ENCODE measurements at places on chromosomes 7 and 10.

DNA sequence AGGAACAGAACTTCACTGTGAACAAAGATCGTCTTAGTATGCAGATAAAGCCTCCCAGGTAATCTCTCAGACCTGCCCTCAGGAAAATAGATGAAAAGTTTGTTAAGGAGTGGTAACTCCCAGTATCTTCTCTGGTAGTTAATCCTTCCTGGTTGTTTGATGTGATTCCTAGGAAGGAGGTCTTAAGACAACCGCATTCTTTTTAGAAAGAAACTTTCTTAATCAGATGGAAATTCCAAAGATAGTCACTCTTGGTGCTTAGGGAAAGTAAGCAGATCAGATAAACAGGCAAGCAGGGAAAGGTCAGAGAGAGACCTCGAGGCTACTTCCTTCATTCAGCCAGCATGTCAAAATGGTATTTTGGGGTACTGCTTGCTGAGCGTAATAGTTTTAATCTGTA, 30.5 kb upstream of the ARMC3 start:
- peak; percentile 8 for DNase-seq

DNA sequence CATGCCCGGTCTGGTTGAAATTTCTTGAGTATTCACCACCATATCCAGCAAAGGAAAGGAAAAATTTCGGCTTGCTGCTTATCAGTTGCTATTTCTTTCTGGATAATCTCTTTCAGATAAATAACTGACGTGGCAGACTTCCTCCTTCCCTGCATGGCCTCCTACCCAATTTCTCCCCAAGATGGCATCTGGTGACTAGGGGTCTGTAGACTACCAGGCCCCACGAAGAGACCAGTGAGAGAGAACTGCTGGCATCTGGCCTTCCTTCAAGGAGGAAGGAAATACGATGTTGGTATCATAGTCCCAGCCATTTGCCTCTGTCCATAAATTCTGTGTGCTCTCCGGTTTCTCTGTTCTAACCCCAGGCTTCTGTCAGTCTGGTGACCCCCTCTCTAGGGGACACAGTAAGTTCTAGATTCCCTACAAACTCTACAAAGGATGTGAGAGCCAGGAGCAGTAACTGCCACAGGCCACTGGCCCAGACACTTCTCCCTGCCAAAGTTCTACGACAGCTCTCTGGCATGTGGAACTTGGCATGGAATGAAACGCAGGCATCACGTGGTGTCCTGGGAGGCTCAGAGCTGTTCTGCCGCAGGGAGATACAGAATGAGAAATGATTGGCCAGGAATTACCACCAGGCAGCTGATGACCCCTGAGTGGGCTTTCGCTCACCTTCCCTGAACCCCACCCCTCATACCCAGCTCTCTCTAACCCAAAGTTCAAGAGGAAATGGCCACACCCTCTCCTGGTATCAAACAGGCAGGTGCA, 30.0 kb upstream of the MSRB2 start:
- peak; percentile 64 for DNase-seq

GRCh38 chr10:36559412-36560400, 565.7 kb upstream of the ANKRD30A start:
- DNase-seq: peak; percentile 28

DNA sequence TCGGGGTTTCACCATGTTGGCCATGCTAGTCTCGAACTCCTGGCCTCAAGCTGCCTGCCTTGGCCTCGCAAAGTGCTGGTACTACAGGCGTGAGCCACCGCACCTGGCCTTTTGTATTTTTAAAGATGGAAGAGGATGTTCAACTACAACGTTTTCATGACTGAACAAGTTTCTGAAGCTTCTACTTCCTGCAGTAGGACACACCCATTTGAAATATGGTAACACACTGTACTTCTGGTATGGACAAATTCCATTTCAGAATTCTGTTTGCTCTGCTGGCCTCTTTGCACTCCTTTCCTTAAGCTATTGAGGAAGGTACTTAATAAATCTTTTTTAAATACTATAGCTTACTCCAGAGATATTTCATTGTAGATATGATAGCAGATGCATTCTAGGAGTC, 10.9 kb upstream of the CDK1 start:
- no peak for DNase-seq

DNA sequence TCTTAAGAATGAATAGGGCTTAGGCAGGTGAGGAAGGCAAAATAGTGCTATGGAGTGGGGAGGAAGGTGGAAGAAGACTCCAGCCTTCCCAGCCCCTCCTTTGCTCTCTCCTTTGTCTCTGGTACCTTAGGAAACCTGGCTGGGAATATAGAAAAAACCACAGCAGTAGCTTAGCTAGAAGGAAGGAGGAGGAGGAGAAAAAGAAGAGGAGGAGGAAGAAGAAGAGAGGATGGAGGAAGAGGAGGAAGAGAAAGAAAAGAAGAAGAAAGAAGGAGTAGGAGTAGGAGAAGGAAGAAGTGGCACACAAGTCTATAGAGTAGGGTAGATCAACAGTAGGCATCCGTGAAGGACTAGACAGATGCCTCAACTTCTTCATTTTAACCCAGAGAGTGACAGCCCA, 36.5 kb upstream of the FAM180A start:
- DNase-seq: no peak

GRCh38 chr7:4085937-4086691, 596.0 kb upstream of the FOXK1 start:
- DNase-seq: no peak

GRCh38 chr10:17599089-17599488, 18.1 kb downstream of the HACD1 start:
- peak; percentile 36 for DNase-seq

GRCh38 chr10:386771-387592, 251.7 kb downstream of the ZMYND11 start:
- DNase-seq: no peak

GRCh38 chr7:129210256-129210988, 14.4 kb upstream of the AHCYL2 start:
- peak; percentile 54 for DNase-seq

- no peak for DNase-seq
Measured at GRCh38 chr7:15085366-15085765, 182.8 kb upstream of the DGKB start.

DNA sequence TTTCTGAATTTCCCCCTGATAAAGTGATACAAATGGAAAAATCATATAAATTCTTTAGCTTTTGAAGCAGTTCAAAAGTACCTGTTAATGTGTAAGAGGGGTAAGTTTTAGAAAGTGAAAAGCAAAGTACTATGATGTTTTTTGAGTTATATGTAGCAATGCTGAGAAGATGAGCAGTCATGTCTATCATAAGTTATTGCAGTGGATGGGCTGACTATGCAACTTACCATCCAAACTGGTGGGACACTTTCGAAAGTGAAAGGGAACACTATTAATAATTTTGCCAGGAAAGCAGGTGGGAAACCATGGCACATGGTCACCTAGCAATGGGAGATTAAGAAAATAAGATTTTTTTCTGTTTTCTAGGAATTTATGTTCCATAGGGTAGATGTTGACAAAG, 4.1 kb downstream of the MINPP1 start:
- no peak for DNase-seq

GRCh38 chr7:98841179-98841997, 28.4 kb downstream of the TMEM130 start:
- DNase-seq: peak; percentile 78

DNA sequence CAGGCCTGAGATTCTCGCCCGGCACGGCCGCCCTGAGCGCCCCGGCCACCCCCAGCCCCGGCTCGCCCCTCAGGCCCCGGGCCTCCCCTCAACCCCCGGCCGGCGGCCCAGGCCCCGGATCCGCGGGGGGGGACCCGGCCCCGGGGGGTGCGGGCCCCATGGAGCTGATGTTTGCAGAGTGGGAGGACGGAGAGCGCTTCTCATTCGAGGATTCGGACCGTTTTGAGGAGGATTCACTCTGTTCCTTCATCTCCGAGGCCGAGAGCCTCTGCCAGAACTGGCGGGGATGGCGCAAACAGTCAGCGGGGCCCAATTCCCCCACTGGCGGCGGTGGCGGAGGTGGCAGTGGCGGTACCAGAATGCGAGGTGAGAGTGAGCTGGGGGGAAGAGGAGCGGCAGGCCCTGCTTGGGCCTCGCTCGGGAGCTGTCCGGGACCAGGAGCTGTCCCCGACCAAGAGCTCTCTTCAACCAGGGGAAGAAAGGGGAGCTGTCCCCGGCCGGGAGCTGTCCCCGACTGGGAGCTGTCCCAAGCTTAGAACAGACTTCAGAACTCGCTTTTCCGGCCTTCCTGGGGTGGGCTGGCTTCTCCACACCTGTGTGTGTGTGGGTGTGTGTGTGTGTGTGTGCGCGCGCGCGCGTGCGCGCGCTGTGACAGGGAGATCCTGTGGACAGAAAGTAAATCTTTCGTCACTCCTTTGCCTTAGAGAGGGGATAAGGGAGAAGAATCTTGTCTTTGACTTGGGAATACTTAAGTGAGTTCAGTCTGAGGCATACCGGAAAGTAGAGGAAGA, 510 bp downstream of the ZSWIM8 start:
- peak; percentile 73 for DNase-seq

- no peak for DNase-seq
Measured at GRCh38 chr7:84159435-84159834, 35.2 kb downstream of the SEMA3A start.
